T-helper 17 cell (primary cell): ENCODE measurements at places on chromosomes 2 and 18.

DNA sequence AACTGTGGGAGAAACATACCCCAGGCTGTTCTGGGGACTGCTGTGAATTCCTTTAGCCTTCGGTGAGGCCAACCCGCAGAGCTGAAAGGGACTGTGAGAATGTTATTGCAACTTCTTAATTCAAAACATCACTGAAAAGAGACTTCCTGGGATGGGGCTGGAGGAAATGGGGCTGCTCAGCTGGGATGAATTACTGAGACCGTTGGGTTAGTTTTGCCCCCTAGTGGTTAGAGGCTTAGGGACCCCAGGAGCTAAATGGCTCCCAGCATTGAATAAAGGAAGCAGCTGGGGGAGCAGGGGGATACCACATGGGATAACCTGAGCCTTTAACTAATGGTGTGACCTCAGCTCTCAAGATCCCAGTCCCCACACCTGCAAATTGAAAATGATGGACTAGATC lies 941.1 kb upstream of the FANCL start:
- no peaks in the 10 kb centered on the region for H3K36me3 ChIP-seq
- H3K4me3 ChIP-seq = no peak overlapping the region
- no peaks in the 10 kb centered on the region for H3K4me1 ChIP-seq
- no peak for DNase-seq

GRCh38 chr2:10912796-10913455 lies 1.2 kb downstream of the KCNF1 start:
- peaks cover 65% of the 10 kb centered on the region for H3K27me3 ChIP-seq
- H3K27ac ChIP-seq = no peak overlapping the region
- peaks cover 5% of the 10 kb centered on the region for H3K36me3 ChIP-seq
- peak overlapping the region; percentile 71 for H3K4me3 ChIP-seq
- DNase-seq = no peak

DNA sequence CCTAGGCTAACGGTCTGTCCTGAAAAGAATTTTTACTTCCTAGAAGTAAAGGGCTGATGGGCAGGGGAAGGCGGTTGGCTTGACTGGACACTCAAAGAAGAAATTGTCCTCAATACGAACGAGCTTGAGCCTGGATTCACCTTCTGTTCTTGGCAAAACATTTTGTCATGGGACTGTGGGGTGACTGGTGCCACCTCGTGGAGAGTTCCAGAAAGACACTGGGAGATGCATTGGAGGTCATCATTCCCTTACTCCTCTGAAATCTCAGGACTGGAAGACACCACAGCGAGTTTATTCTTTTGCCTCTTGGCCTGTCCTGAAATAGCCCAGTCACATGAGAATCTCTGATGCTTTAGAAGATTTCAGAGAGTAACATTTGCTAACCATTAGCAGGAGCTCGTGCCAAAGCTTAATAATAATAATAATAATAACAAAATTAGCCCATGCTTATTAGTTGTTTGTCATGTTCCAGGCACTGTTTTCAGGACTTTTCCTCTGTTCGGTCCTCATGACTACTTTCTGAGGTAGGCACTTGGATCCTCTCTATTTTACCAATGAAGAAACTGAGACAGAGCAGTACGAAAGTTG lies 44.5 kb downstream of the TMEM182 start:
- H3K27ac ChIP-seq = no peak overlapping the region
- H3K4me3 ChIP-seq = no peak overlapping the region
- DNase-seq = peak; percentile 18
- H3K27me3 ChIP-seq = peaks cover 6% of the 10 kb centered on the region
- H3K4me1 ChIP-seq = peaks cover 11% of the 10 kb centered on the region
- peaks cover 2% of the 10 kb centered on the region for H3K36me3 ChIP-seq

DNA sequence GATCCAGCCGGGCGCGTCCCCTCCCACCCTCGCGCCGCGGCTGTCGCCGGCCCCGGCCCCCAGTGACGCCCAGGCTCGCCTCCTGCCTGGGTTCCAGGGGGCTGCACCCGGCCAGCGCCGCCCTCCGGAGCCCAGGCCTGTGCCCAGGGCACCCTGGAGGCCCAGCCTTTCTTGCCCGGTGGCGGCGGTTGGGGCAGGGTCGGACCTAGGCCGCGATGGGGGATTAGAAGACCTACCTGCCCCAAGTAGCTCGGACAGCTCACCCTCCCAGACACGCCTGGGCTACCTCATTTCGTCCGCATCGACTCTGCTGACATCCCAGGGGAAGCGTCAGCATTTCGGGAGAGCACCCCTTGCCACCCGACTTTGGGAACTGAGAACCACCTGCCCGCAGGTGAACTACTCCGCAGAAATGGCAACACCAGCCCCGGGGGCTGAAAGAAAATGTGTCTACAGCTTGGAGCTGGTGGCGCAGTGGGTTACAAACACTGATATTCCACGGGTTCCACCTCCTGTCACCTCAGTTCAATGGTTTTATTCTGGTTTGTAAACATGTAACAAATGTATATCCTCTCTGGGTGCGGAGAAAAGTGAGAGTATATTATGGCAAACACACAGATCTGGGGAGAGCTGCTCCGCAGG lies 834 bp upstream of the ARL4C start:
- H3K36me3 ChIP-seq = peaks cover 19% of the 10 kb centered on the region
- DNase-seq = no peak
- H3K4me3 ChIP-seq = peak overlapping the region; percentile 90

- H3K4me1 ChIP-seq = no peaks in the 10 kb centered on the region
- H3K27ac ChIP-seq = no peak overlapping the region
- no peaks in the 10 kb centered on the region for H3K27me3 ChIP-seq
- H3K36me3 ChIP-seq = no peaks in the 10 kb centered on the region
Measured at GRCh38 chr2:65880436-65880835, 448.0 kb upstream of the SPRED2 start.

DNA sequence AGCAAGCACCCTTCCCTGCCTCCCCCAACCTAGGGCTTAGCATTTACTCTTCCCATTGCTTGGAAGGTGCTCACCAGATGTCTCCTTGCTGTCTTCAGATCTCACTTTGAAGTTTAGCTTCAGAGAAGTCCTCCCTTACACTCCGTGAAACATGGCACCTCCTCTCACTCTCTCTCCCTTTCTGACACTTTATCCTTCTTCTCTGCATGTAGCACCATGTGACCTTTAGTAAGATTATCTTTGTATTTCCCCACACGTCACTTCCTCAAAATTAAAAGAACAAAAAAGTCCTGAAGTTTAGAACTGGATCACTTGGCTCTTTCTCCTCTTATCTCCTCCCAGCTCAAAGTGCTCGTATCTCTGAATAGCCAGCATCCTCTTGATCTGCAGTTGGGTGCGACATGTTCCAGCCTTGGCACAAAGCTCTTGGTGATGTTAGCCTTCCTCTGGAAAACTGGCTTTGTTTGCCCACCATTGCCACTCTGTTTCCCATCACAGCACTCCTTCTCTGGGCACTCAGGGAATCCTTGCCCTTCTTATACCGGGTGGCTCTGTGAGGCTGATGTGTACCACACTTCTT lies 40.6 kb upstream of the EPAS1 start:
- H3K4me1 ChIP-seq = no peaks in the 10 kb centered on the region
- H3K27me3 ChIP-seq = peaks cover 20% of the 10 kb centered on the region
- H3K4me3 ChIP-seq = no peak overlapping the region
- no peak for DNase-seq
- no peaks in the 10 kb centered on the region for H3K36me3 ChIP-seq
- no peak overlapping the region for H3K27ac ChIP-seq

DNA sequence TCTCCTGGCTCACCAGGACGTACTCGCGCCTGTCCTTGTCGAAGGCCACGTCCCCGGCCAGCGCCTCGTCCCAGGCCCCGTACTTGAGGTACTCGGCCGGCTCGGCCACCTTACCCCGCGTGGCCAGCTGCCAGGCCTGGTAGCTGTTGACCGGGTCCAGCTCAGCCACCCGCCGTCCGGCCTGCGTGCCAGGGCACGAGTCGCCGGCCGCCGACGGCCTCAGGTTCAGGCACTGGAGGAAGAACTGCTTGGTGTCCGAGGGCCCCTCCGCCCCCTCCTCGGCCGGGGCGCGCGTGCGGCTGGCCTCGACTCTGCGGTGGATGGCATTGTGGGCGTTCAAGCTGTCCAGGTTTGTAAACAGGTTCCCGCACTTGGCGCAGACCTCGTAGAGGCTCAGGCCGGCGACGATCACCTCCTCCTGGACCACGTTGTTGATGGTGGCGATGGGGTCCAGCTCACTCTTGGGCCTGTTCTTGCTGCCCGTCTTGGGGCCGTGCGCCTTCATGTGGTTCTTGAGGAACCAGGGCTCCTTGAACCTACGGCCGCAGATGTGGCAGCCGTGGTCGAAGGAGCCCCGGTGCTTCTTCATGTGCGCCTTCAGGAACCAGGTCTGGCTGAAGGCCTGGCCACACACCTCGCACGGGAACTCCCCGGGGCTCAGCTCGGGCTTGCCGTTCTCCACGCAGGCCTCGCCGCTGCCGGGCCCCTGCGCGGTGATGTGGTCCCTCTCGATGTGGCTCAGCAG lies 53.2 kb downstream of the ZNF516 start:
- H3K27ac ChIP-seq = no peak overlapping the region
- H3K4me1 ChIP-seq = peaks cover 20% of the 10 kb centered on the region
- H3K27me3 ChIP-seq = no peaks in the 10 kb centered on the region
- DNase-seq = no peak
- H3K4me3 ChIP-seq = no peak overlapping the region

GRCh38 chr2:85195956-85196355 lies 62.8 kb downstream of the TCF7L1 start:
- H3K4me1 ChIP-seq = peaks cover 3% of the 10 kb centered on the region
- no peak overlapping the region for H3K27ac ChIP-seq

- no peaks in the 10 kb centered on the region for H3K36me3 ChIP-seq
- no peaks in the 10 kb centered on the region for H3K27me3 ChIP-seq
- DNase-seq = no peak
- H3K27ac ChIP-seq = no peak overlapping the region
- peaks cover 12% of the 10 kb centered on the region for H3K4me1 ChIP-seq
- no peak overlapping the region for H3K4me3 ChIP-seq
Measured at GRCh38 chr2:85950743-85951142, 62.0 kb upstream of the ST3GAL5 start.

DNA sequence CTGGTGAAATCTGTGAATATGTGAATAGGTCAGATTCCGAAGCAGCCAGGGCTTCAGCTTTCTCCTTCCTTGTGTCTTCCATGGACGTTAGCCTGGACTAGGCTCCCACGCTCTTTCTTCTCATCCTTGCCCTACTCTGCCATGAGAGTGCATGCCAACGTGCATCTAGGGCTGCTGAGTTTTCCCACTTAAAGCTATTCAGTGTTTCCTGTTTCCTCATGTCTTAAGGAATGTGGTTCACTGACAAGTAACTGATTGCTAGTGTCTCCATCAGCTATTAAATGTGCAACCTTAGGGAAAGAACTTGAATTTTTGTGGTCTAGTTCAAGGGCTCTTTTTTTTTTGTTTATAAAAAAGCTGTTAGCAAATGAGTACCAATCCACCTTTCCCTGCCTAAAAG lies 642.3 kb upstream of the LINC00305 start:
- no peaks in the 10 kb centered on the region for H3K36me3 ChIP-seq
- H3K27ac ChIP-seq = no peak overlapping the region
- DNase-seq = no peak
- no peaks in the 10 kb centered on the region for H3K27me3 ChIP-seq
- H3K4me3 ChIP-seq = no peak overlapping the region
- H3K4me1 ChIP-seq = no peaks in the 10 kb centered on the region

- no peak for DNase-seq
- H3K4me1 ChIP-seq = peaks cover 44% of the 10 kb centered on the region
- peak overlapping the region; percentile 91 for H3K27ac ChIP-seq
- peak overlapping the region; percentile 33 for H3K4me3 ChIP-seq
- peaks cover 2% of the 10 kb centered on the region for H3K36me3 ChIP-seq
Measured at GRCh38 chr2:85865539-85866164, 23.1 kb downstream of the ST3GAL5 start.

GRCh38 chr18:31301201-31301655 lies 16.7 kb upstream of the DSG1 start:
- no peaks in the 10 kb centered on the region for H3K36me3 ChIP-seq
- DNase-seq = no peak
- no peaks in the 10 kb centered on the region for H3K4me1 ChIP-seq
- H3K27ac ChIP-seq = no peak overlapping the region
- no peaks in the 10 kb centered on the region for H3K27me3 ChIP-seq

DNA sequence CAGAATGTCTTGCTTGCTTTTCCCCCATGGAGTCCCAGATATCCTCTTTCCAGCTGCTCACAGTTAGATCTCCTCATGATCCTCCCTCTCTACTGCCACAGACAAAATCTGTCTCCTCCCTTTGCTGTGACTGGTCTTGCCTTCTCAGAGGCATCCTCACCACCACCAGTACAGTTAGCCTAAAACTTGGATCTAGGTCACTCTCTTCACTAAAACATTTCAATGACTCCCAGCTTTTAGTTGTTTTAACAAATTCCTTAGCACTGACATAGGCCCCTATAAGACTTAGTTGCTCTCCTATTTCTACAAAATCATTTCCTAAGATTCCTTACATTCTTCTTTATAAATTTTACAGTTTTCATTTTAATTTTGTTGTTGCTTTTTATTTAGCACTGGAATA lies 734.2 kb upstream of the CHAC2 start:
- DNase-seq = no peak
- H3K27ac ChIP-seq = no peak overlapping the region
- no peaks in the 10 kb centered on the region for H3K4me1 ChIP-seq
- H3K36me3 ChIP-seq = no peaks in the 10 kb centered on the region
- H3K4me3 ChIP-seq = no peak overlapping the region

- peak overlapping the region; percentile 100 for H3K27ac ChIP-seq
- H3K36me3 ChIP-seq = peaks cover 11% of the 10 kb centered on the region
- H3K4me3 ChIP-seq = peak overlapping the region; percentile 90
Measured at GRCh38 chr2:225042800-225043167, 516 bp upstream of the DOCK10 start.

DNA sequence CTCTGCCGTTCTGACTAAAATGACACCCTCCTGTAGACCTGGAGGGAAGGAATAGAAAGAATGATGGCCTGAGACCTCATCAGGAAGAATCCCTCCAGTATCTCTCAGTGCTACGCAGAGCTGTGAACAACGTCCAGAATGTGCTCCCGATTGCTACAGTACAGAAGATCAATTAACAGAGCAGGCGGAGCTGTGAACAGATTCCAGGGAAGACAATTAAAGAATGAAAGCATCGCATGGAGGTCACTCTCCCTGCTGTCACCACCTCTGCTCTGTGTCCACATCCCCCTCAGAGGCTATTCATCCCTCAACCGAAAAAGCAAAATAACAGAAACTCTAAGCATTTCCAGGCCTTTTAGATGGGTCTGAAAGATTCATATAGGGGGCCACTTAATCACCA lies 481.0 kb downstream of the EIPR1 start:
- peaks cover 3% of the 10 kb centered on the region for H3K4me1 ChIP-seq
- H3K27ac ChIP-seq = no peak overlapping the region
- H3K4me3 ChIP-seq = no peak overlapping the region
- no peaks in the 10 kb centered on the region for H3K27me3 ChIP-seq

DNA sequence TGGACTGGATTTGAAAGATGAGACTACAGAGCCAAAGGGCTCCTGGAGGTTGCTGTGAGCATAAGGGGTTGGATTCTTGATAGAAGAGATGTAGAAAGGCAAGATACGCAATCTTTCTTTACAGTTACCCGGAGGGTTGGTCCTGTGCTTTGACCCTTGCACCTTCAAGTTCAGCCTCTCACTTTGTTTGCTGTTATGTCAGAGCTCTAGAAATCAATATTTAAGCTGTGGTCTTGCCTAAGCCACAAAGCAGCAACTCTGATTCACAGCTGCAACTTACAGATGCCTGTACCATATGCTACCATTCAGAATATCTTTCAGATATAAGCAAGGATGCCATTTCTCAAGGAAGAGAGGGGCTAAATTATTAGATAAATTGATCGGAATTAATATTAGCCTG lies 943.1 kb upstream of the LRRTM1 start:
- no peaks in the 10 kb centered on the region for H3K4me1 ChIP-seq
- H3K4me3 ChIP-seq = no peak overlapping the region
- no peak overlapping the region for H3K27ac ChIP-seq
- no peak for DNase-seq
- no peaks in the 10 kb centered on the region for H3K36me3 ChIP-seq

- peak overlapping the region; percentile 49 for H3K4me3 ChIP-seq
- H3K36me3 ChIP-seq = peaks cover 3% of the 10 kb centered on the region
Measured at GRCh38 chr18:23357996-23358594, 95.0 kb upstream of the RIOK3 start.
